ENCODE measurements at places on chromosomes 4 and X. TPM values are rescaled to one million over a fixed set of nuclear protein-coding genes. Genes with fewer than 3 reads are reported as not detected.

The PCDH10 gene
- 0.51 TPM for total RNA-seq

The GRIA2 gene
- not detected for total RNA-seq

The GAB3 gene
- 0.03 TPM for total RNA-seq

GRCh38 chrX:37348231-37348970 is 763 bp upstream of the PRRG1 start:
- peak overlapping the region; percentile 45 for H3K27ac ChIP-seq
- no peaks in the 10 kb centered on the region for H3K36me3 ChIP-seq
- peak overlapping the region; percentile 80 for H3K4me3 ChIP-seq
- no peak for DNase-seq
- no peaks in the 10 kb centered on the region for H3K27me3 ChIP-seq

DNA sequence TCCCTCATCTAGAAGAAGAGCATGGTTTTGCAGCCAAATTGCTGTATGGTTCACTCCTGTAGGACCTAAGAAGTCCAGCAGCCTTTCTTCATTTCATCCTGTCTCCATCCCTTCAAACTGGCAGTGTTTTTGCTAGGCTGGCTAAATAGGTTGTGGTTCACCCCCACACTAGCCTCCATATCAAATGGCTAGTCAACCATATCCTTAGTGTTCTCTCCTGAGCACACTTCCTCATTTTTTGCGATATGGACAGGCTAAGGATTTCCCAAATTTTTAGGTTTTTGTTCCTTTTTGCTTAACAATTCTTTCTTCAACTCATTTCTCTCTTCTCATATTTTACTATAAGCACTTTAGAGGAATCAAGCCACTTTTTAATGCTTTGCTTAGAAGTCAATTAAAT is 98.8 kb upstream of the NOCT start:
- H3K36me3 ChIP-seq, result no peaks in the 10 kb centered on the region
- DNase-seq, result no peak
- no peaks in the 10 kb centered on the region for H3K27me3 ChIP-seq
- no peaks in the 10 kb centered on the region for H3K4me1 ChIP-seq
- H3K4me3 ChIP-seq, result no peak overlapping the region
